ENCODE measurements at places on chromosomes 5 and 9.

- DNase-seq: no peak
Measured at GRCh38 chr9:134214386-134214765, 50.0 kb upstream of the RNU6ATAC start.

- DNase-seq: peak; percentile 22
Measured at GRCh38 chr5:91219091-91219802, 163.9 kb downstream of the ARRDC3 start.

GRCh38 chr5:170787216-170787615, 3.7 kb downstream of the GABRP start:
- no peak for DNase-seq

GRCh38 chr9:71819115-71819739, 50.9 kb upstream of the CEMIP2 start:
- peak; percentile 52 for DNase-seq

GRCh38 chr9:102309379-102309778, 570.9 kb upstream of the GRIN3A start:
- no peak for DNase-seq

DNA sequence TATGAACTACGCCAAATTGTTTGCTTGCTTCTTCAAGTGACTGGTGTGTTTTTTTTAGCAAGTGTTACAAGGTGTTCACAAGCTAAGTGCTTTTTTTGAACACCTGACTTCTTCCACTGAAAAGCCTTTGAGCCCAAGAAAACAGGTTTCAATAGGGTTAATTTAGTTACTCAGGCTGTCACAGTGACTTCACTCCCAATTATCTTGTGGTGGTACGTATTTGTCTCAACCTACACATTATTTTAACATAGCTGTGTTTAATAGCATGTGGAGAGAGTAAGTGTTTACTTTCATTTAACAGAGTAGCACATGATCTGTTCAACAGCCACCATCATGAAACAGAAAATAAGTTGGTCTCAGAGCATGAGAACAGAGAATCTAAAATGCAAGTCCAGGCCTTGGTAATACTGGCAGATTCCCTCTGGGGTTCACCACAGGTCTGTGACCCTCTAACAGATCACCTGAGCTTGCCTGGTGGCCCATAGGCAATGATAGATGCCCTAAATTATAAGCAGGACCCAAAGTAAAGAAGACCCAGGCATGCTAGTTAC, 267.7 kb upstream of the SMARCA2 start:
- no peak for DNase-seq

DNA sequence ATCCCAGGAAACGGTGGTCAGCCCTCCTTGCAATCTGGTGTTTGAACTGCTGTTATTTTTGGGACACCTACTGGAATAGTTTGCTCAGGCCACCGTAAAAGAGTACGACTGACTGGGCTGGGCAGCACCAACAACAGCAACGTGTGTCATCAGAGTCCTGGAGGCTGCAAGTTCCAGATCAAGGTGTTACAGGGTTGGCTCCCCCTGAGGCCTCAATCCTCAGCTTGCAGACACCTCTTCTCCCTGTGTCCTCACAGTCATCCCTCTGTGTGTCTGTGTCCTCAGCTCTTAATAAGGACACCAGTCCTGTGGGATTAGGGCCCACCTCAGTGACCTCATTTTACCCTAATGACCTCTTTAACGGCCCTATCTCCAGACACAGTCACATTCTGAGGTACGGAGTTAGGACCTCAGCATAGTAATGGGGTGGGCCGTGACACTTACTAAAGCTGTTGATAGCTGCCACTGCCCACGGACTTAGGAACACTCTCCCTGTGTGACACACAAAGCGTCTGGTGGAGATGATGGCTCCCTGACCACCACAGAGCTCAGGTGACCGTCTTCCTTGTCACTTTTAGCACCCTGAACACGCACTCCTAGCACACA, 16.8 kb downstream of the GLT6D1 start:
- no peak for DNase-seq

DNA sequence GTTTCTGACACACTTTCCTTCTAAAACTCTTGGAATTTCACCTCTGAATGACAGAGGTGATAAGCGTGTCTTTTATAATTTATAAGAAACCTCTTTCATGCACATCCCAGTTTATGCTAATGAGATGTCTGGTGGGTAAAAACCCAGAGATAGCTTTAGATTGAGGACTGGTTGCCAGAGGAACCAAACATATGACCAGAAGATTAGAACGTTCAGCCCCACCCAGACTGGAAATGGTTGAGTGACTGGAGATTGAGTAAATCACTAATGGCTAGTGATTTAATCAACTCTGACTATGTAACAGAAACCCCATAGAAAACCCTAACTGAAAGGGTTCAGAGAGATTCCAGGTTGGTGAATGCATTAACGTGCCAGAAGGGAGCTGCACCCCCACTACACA, 69.2 kb downstream of the CDH18 start:
- DNase-seq: no peak

- no peak for DNase-seq
Measured at GRCh38 chr5:171975262-171975876, 31.1 kb downstream of the FBXW11 start.

GRCh38 chr5:142668336-142668735, 17.6 kb downstream of the FGF1 start:
- DNase-seq: no peak

- no peak for DNase-seq
Measured at GRCh38 chr5:107376546-107377276, 294.0 kb downstream of the EFNA5 start.

DNA sequence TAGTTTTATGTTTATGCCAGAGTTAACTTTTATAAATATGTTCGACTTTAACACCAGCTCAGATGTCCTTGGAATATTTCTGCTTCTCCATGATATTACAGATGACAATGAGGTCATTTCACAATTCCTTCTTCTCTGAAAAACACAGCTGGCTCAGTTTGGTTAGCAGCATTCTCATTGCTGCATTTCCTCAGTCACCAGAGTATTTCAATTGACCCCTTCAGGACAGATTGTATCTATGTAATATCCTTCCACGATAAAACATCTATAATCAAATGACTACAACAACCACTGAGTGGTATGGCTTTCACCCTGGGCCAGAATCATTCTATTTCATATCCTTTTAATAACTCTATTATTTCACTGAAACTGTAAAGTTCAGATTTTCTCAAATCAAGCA, 148.7 kb downstream of the OXCT1 start:
- no peak for DNase-seq

DNA sequence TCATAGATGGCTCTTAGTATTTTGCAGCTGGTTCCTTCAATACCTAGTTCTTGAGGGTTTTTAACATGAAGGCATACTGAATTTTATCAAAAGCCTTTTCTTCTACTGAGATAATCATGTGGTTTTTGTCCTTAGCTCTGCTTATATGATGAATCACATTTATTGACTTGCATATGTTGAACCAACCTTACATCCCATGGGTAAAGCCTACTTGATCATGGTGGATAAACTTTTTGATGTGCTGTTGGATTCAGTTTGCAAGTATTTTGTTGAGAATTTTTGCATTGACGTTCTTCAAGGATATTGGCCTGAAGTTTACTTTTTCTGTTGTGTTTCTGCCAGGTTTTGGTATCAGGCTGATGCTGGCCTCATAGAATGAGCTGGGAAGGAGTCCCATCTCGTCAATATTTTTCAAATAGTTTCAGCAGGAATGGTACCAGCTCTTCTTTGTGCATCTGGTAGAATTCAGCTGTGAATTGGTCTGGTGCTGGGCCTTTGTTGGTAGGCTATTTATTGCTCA, 49.7 kb downstream of the YIPF5 start:
- no peak for DNase-seq

- DNase-seq: peak; percentile 13
Measured at GRCh38 chr5:98391921-98392625, 381.4 kb upstream of the RGMB start.

DNA sequence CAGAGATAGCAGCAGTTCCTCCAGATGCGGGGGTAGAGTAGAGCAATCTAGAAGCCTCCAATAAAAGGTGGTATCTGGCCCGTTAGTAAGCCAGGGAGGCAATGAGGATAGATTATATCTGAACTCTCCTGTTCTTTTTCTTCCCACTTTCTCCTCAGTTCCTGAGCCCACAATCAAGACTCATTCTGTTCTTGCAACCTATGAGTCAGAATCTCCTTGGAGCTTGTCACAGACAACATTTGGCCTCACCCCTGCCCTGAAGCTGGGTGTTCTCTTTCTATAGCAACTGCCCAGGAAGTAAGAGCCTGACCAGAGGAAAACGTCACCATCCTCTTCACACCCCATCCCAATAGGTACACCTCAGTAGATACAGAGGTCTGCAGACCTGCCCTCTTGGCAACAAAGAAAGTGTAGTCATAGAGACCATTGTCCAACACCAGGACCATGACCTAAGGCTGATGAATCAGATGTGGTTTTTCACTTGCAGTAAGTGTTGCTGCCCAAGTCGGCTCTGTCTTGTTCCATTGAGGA, 76.3 kb upstream of the PCA3 start:
- no peak for DNase-seq

- no peak for DNase-seq
Measured at GRCh38 chr5:24645483-24645882, 705 bp upstream of the CDH10 start.

- no peak for DNase-seq
Measured at GRCh38 chr9:68546596-68547390, 6.1 kb upstream of the TMEM252 start.

GRCh38 chr9:92291577-92291976, 1.9 kb downstream of the IARS1 start:
- DNase-seq: no peak

DNA sequence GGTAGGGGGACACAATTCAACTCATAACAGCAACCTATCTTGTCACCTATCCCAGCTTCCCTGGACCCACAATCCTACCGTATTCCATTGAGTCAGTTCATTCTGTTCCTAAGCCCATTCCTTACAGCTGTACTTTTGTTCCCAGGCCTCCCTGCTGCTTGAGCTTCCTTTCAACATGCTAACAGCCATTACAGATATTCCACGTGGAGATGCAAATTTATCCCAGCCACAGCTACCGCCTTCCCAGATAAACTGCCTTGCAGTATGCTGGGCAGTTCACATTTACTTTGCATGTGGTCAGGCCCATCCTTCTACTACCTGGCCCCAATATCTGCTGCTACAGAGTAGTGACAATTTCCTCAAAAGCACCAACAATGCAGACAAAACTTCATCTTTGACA, 23.0 kb downstream of the RIGI start:
- DNase-seq: no peak

GRCh38 chr5:1484730-1485578, 38.8 kb downstream of the LPCAT1 start:
- no peak for DNase-seq

DNA sequence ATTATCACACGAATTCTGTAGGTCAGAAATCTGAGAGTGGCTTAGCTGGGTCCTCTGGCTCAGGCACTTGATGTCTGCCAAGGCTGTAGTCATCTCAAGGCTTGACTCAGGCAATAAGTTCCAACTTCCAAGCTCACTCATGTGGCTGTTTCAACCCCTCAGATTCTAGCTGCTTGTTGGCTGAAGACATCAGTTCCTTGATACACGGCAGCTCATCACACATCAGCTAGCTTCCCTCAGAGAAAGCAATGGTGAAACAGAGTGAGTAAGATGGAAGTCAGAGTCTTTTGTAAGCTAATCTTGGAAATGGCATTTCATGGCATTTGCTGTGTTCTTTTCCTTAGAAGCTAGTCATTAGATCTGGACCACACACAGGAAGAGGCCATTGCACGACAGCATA, 204.2 kb upstream of the PTGER4 start:
- DNase-seq: no peak

DNA sequence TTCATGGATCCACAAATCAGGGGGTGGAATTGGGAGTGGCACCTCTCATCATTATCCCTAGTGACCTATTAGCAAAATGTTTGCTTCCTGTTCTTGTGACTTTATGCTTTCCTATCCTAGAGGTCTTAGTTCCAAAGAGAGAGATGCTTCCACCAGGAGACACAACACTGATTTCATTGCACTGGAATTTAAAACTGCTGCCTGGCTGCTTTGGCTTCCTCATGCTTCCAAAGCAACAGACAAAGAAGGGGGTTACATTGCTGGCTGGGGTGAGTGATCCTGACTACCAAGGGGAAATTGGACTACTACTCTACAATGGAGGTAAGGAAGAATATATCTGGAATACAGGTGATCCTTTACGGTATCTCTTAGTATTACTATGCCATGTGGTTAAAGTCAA, 69.2 kb upstream of the SH3GL2 start:
- no peak for DNase-seq

- DNase-seq: peak; percentile 21
Measured at GRCh38 chr5:155700333-155700732, 626.6 kb upstream of the SGCD start.

DNA sequence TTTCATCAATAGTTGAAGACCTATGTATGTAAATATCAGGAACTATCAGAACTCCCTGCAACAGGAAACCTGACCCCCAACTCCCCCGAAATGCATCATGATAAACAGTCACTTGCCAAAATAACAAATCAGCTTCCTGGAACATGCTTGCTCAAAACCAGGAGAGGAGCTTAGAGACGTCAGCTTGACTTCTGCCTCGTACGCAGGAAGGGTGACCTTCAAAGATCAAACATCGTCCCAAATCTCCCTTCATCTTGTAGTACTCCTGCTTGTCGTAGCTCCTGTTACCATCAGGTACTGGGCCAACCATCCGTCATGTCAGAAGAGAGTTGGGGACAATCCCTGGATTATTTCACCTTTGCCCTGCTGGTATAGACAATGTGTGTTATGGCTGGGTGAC, 396.1 kb downstream of the GADD45G start:
- no peak for DNase-seq

DNA sequence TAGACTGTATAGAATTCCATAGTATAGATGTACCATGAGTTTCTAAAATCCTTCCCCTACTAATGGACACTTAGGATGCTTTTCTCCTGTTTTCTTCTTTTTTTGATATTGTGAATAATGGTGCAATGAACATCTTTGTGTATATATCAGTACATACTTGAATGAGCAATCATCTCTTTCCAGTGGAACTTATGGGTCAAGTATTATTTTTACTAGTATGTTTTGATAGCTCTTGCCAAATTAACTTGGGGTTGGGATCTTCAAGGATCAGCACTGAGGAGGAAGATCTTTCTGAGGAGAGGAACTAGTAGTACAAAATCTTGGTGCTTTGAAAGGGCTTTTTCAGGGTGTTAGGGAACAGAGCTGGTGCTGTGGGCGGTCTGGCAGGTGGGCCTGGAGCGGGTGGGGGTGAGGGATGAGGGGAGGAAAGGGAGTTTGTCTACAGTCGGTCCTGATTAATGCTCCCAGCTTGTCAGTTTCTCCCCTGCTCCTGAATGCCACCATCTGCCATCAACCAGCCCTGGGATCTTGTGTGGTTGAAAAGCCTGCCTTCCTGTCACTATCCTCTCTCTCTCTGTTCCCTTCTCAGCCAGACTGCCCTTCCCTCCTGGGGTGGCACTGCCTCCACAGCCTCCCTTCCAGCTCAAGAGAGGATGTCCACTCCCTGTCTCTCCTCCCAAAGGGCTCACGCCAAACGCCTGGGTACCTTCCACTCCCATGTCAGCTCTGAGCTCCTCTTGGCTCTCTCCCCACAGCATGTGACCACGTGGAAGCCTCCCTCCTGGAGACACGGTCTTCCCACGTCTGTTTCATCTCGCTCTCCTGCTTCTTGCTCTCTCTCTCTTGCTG, 185.9 kb downstream of the DAB2IP start:
- DNase-seq: peak; percentile 77

- DNase-seq: no peak
Measured at GRCh38 chr9:22238809-22239684, 207.6 kb upstream of the DMRTA1 start.

All from testis (tissue), 5 donors.